ENCODE measurements at places on chromosomes 11 and 22.

GRCh38 chr11:119078675-119079420 is 5.8 kb upstream of the HMBS start:
- no peak for DNase-seq

GRCh38 chr11:116955548-116955947 is 118.1 kb upstream of the APOA1 start:
- no peak for DNase-seq

GRCh38 chr11:61839742-61840141 is 11.6 kb downstream of the FADS2 start:
- no peak for DNase-seq

DNA sequence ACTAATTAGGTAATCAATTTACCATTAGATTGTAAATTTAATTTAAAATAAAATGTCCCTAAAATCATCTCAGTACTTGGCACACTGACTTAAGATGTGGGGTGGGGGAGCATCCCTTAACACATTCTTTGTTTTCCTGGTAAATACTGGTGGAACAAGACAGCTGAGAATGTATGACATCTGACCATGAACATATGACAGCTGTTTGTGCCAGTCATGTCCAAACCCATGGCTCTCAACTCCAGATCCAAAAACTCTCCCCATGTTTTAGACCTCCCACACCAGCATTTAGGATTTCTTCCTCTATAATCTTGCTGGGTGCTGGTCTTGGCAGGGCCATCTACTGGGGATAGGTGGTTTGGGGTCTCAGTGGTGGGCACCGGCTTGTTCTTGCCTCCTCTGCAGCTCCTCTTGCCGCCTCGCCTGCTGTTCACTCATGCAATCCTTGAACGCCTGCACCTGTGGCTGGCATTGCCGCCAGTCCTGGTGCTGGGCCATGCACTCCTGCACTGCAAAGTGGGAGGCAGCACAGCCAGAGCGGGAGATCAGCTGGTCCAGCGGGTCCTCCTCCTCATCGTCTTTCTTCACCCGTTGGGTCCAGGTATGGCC is 3.8 kb downstream of the COA4 start:
- DNase-seq: no peak

- DNase-seq: no peak
Observed at GRCh38 chr22:46025973-46026898, 49.3 kb upstream of the WNT7B start.

- DNase-seq: no peak
Observed at GRCh38 chr11:106369224-106369623, 291.8 kb downstream of the AASDHPPT start.

GRCh38 chr11:65420506-65420905 is 2.1 kb upstream of the NEAT1 start:
- DNase-seq: no peak

DNA sequence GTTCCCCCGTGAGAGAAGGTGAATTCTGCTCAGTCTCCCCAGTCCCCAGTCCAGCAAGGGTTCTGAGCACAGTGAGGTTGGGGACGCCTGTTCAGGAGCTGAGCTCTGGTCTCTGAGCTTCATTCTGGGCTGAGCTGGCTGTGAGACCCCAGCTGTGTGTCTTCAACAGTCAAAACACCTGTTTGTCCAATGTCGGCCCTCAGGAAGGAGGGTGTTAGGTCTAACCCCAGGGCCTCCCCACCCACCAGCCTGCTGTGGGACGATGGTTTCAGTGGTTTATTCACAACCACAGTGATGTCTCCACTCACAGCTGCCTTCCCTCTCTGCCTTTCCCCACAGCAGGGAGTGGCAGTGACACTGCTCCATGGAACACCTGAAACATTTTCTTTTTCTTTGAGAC is 1282.9 kb downstream of the TBC1D22A start:
- peak; percentile 22 for DNase-seq

DNA sequence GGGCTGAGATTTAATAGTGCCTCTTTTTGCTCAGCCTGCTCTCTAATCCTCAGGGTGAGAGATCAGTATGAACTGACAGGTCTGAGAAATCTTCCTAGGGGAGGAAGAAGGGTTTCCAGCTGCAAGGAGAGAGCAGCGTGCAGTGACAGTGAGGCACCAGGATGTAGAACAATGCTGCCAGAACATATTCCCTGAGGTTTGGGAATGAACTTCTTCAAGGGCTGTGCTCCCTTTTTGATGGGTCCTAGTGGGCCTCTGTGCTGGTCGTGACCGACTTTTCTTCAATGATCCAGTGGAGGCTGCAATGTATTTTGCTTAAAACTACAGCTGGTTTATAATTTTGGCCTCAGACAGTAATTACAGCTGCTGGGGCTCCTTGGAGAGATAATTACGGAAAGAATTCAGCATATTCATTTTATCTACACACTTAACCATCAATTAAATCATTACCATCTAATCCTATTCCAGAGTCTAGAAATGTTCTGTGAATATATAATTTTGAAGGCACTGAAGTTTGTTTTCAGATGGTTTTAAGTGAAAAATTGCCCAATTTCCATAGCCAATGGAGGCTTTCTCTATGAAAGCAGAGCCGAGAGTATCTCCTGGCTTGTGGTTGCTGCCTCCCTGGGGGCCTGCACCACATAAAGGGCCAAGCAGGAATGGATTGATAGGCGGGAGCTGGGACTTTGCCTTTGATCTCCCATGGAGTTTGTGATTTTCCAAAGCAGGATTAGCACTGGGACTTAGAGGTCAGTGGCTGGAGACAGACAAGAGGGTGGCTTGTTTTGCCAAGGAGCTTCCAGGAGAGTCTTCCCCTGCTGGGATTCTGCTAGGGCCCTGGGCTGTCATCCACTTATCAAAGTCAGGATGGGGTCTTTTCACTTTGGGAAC is 41.0 kb upstream of the OLFML1 start:
- no peak for DNase-seq

DNA sequence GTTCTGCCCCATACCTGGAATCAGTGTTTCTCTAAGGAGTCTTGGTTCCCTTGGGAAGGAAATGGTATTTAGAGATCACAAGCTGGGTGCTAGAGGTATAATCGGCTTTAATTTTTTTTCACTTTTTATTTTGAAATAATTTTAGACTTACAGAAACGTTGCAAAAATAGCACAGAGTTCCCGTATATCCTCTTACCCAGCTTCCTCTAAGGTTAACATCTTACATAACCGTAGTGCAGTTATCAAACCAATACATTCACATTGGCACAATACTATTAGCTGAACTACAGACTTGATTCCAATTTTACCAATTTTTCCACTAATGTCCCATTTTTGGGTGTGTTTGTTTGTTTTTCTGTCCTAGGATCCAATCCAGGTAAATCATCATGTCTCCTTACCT is 63.8 kb downstream of the RBX1 start:
- DNase-seq: no peak

DNA sequence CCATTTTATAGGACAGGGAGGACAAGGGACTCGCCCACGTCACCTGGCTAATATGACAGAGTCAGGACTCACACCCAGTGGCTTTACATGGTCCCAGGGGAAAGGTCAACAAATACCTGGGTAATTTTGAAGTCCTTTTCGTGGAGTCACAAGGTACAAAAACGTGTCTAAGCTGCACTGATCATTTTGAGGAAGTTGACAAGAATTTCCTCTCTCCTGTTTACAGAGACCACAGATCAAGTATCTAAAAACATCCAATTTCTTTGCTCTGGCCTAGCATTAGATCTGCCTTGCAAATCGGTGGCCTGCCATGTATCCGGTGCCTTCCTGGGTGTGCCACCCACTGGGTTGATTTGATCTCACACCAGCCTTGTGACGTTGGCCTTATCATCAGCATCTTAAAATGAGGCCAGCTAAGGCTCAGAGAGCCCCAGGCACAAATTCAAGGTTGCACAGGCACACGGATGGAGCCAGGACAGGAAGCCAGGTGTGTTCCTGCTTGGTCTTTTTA is 17.6 kb downstream of the GDPD5 start:
- no peak for DNase-seq

DNA sequence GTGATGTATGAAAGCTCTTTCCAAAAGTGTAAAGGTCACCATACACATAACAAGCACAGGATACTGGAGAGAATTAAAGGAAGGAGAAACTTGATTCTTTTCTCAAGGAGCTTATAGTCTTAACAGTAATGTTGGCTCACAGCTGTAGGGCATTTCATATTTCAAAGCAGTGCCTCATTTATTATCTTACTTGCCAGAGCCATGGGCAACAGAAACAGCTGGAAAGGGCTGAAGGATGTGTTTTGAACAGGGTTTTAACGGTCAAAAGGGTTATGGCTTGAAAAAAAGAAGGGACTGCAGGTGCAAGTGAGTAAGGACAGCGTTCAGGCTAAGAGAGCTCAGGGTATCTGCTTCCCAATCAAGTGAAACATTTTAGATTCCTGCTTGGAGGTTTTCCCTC is 2.7 kb upstream of the GRAMD1B start:
- DNase-seq: no peak

DNA sequence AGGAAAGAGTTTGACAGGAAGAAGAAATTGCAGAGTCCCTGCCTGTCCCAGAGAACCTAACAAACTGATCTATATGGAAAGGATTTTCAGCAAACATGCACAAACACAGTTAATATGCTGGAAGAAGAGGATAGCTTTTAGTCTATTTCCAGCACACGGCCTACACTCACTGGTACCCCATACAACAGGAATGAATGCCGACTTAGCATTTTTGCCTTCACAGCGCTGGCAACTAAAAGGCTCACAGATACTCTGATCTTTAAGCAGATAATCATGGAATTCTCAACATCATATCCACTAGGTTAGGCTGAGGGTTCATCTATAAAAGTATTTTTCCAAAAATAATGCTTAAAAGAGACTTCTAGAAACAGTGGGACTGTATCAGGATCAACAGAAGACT is 9.8 kb upstream of the TUBA8 start:
- DNase-seq: no peak

GRCh38 chr22:28139961-28140360 is 220.9 kb upstream of the PITPNB start:
- peak; percentile 51 for DNase-seq

GRCh38 chr11:28114731-28115130 is 6.5 kb downstream of the METTL15 start:
- DNase-seq: no peak

GRCh38 chr11:44512818-44513217 is 52.6 kb upstream of the CD82 start:
- no peak for DNase-seq

GRCh38 chr11:108122166-108122628 is 830 bp downstream of the ACAT1 start:
- no peak for DNase-seq

GRCh38 chr11:13333456-13333957 is 55.9 kb downstream of the BMAL1 start:
- no peak for DNase-seq
